ENCODE measurements at places on chromosomes 2 and 18.

- H3K27me3 ChIP-seq: no peaks in the 10 kb centered on the region
- DNase-seq: no peak
- H3K4me1 ChIP-seq: no peaks in the 10 kb centered on the region
- no peak overlapping the region for H3K4me3 ChIP-seq
- no peak overlapping the region for H3K27ac ChIP-seq
These were observed 56.1 kb upstream of the CDCA7 start for GRCh38 chr2:173298536-173299097.

DNA sequence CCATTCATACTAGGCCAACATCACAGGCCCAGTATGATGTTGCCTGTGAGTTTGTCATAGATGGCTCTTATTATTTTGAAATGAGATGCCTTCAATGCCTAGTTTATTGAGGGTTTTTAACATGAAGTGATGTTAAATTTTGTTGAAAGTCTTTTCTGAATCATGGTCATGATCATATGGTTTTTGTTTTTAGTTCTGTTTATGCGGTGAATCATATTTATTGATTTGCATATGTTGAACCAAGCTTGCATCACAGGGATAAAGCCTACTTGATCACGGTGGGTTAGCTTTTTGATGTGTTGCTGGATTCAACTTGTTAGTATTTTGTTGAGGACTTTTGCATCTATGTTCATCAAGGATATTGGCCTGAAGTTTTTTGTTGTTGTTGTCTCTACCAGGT lies 195.8 kb upstream of the FN1 start:
- H3K4me1 ChIP-seq: no peaks in the 10 kb centered on the region
- no peaks in the 10 kb centered on the region for H3K36me3 ChIP-seq
- H3K4me3 ChIP-seq: no peak overlapping the region
- H3K27me3 ChIP-seq: no peaks in the 10 kb centered on the region

- no peak overlapping the region for H3K4me3 ChIP-seq
These were observed 232.1 kb upstream of the EPAS1 start for GRCh38 chr2:46065152-46065551.

DNA sequence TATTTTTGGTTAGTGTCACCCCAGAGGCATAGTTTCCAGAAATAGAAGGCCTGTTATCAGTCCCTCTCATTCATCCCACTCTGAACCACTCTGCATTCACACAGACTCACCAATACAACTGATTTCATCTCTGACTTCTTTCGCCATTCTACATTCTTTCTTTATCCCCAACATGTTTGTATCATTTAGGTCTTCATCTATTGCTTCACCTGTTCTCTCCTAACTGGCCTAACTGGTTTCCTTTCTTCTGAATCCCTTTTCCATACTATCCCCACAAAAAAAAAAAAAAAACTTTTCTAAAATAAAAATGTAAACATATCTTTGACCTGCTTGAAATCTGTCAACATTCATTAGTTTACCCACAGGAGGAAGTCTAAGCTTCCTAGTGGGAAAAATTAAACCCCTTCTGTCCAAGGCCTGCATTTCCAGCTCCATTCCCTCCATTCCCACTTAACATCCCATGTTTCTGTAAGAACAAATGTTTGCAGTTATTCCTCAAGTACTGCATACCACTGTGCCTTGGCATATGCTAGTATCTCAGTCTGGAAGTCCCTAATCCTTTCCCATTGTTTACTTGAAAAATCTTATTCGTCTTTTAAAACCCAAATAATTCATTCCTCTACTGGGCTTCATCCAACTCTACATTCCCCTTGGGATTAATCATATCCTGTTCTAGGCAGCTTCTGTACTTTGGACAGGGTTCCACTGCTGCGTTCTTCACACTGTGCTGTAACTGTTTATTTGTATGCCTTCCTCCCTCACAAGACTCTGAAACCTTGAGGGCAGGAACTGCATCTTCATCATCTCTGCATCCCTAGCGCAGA lies 68.5 kb downstream of the FIGN start:
- no peak overlapping the region for H3K4me3 ChIP-seq
- peak overlapping the region; percentile 40 for H3K27ac ChIP-seq
- no peaks in the 10 kb centered on the region for H3K27me3 ChIP-seq
- no peak for DNase-seq
- no peaks in the 10 kb centered on the region for H3K4me1 ChIP-seq
- H3K36me3 ChIP-seq: no peaks in the 10 kb centered on the region

GRCh38 chr2:230906471-230907230 lies 18.4 kb downstream of the GPR55 start:
- H3K4me3 ChIP-seq: no peak overlapping the region
- no peaks in the 10 kb centered on the region for H3K27me3 ChIP-seq
- H3K4me1 ChIP-seq: no peaks in the 10 kb centered on the region

GRCh38 chr2:10402653-10403215 lies 45.4 kb downstream of the ODC1 start:
- no peak overlapping the region for H3K4me3 ChIP-seq
- no peaks in the 10 kb centered on the region for H3K27me3 ChIP-seq
- no peak for DNase-seq
- no peak overlapping the region for H3K27ac ChIP-seq

DNA sequence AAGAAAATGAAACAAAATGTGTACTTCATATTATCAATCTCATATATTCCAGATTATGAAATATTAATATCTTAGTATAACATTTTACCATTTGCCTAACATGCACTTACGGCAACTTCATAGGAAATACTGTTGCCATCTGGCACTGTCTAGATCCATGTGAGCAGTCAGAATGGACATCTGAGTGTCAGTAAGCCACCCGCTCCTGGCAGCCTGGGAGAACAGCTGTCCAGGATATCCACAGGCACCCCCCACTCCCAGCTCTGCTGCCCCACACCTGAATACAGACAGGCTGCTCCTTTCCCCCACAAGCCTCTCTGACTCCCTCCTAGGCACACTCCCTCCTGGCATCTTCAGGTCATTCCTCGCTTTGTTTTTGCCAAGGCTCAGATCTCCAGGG lies 127.0 kb downstream of the GAREM1 start:
- H3K36me3 ChIP-seq: no peaks in the 10 kb centered on the region
- H3K27me3 ChIP-seq: no peaks in the 10 kb centered on the region

DNA sequence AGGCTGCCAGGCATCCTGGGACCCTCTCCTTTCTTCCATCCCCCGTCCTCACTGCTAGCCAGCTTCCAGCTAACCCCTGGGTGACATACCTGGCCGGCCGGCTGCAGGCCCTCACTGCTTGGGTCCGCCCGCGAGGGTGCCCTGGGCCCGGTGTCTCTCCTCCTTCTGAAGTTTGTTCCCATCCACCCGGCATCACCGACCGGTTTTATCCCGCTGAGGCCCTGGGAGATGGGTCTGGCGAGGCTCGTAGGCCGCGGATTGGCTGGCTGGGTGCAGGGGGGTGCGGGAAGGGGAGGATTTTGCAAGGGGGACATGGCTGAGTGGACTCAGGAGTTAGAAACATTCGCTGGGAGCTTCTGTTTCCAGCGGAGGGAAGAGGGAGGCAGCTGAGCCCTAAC lies at the start of gene PAX8:
TSS of gene PAX8 (minus strand) at position 180 of the 398 bp plus-strand sequence. CDS start 527 bp downstream, outside the sequence.
- H3K27me3 ChIP-seq: peaks cover 55% of the 10 kb centered on the region
- H3K4me1 ChIP-seq: peaks cover 16% of the 10 kb centered on the region
- H3K27ac ChIP-seq: no peak within 1 kb of the TSS
- no peak for DNase-seq
- no peaks in the 10 kb centered on the region for H3K36me3 ChIP-seq
